Spleen (tissue), 13 donors: ENCODE measurements at places on chromosomes 2 and 18. TPM values are rescaled to one million over a fixed set of nuclear protein-coding genes. Genes with fewer than 3 reads are reported as not detected.

DNA sequence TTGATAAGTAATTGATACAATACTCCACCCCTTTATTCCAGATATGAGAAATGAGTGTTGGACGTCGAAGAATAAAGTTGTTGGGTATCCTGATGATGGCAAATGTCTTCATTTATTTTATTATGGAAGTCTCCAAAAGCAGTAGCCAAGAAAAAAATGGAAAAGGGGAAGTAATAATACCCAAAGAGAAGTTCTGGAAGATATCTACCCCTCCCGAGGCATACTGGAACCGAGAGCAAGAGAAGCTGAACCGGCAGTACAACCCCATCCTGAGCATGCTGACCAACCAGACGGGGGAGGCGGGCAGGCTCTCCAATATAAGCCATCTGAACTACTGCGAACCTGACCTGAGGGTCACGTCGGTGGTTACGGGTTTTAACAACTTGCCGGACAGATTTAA, 26.3 kb downstream of the B3GNT2 start:
- no peak for DNase-seq

GRCh38 chr2:195579776-195580555, 77.1 kb upstream of the SLC39A10 start:
- no peak for DNase-seq

GRCh38 chr18:56650944-56651770, at the start of gene WDR7:
WDR7 (plus strand) TSS chr18:56651359; CDS start chr18:56672516, 21,157 bp downstream.
- peak; percentile 98 for DNase-seq

DNA sequence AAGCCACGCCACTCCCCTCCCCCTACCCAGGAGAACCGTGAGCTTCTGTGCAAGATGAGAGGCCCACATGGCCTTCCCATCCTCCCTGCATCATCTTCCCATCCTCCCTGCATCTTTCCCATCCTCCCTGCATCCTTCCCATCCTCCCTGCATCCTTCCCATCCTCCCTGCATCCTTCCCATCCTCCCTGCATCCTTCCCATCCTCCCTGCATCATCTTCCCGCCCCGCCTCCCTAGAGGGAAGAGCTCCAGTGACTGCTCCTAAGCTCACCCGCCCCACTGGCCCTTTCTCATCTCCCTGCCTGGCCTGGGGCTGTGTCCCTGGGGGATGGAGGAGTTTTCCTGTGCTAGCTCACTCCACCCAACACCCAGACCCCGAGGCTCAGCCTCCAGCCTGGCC, 93.3 kb upstream of the ASAP2 start:
- DNase-seq, result peak; percentile 37

DNA sequence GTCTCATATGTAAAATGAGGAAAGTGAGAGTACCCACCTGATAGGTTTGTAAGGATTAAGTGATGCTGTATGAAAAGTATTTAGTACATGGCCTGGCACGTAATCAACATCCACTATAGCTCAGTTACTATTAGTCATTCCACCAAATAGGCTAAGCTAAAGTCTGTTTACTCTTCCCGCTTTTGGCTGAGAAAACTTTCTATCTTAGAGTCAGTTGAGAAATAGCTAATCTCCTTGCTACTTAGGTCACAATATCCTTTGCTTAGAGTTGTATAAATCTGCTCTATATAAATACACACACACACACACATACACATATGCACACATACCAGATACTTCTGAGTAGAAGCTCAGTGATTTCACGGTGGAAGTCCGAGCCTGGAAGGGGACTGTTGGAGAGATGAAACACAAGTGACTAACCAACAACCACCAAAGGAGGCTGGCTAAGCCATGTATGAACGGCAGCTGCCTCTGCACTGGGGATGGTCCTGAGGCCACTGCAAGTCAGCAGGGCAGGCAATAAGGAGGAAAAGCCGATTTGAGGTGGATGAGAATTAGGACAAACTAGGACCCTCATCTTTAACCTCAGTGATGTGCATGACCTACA, 104.6 kb upstream of the EPHA4 start:
- no peak for DNase-seq

PLGLB2 gene
- polyA plus RNA-seq, result 2.3 TPM

MEIS1 gene
- polyA plus RNA-seq, result 14.1 TPM

RAX gene
- polyA plus RNA-seq, result not detected
